ENCODE measurements at places on chromosomes 6 and 20.

GRCh38 chr6:27851440-27851839, 60.8 kb downstream of the OR2B2 start:
- no peak for DNase-seq

GRCh38 chr6:123668965-123669591, 32.3 kb upstream of the TRDN start:
- no peak for DNase-seq

GRCh38 chr6:125480146-125480545, 178.4 kb upstream of the HDDC2 start:
- DNase-seq: no peak

- no peak for DNase-seq
Measured at GRCh38 chr6:121573481-121573880, 138.0 kb downstream of the GJA1 start.

DNA sequence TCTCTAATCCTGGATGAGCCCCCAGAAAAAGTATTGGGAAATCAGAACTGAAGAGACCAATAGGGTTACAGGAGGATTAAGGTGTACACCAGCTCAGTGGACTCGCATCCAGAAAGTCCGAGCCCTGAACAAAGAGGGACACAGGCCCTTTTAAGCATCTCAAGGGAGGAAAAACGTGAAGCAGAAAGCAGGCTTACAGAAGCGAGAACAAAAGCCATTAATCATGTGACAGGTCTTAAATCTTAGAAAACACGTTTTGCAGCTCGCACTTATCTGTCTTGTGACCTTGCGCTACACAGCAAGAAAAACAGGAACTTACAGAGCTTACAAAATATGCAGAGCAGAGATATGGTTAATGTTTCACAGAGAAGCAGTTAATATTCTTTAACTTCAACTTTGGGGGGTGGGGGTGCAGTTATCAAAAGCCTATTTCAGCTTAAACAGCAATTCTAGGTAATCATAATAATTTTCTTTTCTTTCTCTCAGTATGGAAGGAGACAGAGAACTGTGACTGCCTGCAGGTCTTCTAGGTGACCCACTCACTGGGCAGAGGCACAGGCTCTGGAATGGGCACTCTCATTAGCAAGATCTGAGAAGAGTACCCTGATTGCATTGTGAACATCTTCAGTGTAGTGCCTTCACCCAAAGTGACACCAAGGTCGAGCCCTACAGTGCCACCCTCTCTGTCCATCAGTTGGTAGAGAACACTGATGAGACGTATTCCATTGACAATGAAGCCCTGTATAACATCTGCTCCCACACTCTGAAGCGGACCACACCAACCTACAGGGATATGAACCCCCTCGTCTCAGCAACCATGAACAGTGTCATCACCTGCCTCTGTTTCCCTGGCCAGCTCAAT, 65.0 kb upstream of the MOCS1 start:
- no peak for DNase-seq

DNA sequence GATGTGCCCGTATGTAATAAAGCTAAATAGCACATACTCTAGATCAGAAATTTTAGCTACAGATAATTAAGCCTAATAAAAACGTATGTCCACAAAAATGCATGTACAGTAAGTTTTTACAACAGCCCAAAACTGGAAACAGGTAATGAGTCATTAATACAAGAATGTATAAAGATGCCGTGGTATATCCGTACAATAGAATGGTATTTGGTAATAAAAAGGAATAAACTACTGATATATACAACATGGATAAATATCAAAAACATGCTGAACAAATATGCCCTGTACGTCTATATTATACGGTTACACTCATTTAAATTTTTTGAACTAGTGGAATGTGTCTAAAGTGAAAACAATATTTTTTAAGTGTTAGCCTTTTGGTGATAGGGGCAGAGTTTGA, 128.2 kb upstream of the ADGRB3 start:
- no peak for DNase-seq

DNA sequence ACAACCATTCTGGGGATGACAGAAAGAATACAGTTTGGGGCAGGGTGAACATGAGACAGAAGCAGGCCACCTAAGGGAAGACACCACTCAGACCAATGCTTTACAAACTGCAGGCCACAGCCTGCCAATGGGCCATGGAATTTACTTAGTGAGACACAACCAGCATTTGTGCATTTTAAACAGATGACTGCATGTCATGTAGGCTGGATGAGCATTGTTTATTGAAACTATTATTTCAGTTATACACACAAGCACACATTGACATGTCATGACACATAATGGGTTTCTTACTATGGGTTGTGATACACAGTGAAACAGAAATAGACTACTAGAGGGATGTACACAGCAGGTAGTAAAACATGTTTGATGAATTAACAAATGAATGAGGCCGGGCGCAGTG, 8.0 kb downstream of the PGM3 start:
- DNase-seq: no peak

DNA sequence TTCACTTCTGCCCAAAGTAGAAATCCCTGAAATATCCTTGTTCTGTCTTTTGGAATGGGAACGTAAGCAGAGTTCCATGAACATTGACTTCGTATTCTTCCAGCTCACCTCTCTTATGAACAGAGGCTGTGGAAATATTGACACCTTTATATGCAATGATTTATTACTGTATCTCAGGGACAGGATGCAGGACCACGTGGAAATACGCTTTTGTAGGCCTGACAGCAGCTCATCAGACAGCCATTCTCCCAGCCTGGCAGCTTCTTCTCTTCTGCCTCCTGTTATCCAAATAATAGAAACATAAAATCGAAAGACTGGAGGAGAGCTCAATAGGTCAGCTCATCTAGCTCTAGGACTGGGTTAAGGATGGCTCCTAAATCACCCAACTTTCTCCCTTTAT, 106.2 kb upstream of the DTNBP1 start:
- DNase-seq: no peak

GRCh38 chr6:33417128-33417902, 592 bp downstream of the CUTA start:
- DNase-seq: no peak

- DNase-seq: no peak
Measured at GRCh38 chr6:147497472-147497871, 11.0 kb upstream of the SAMD5 start.

GRCh38 chr6:42448927-42449659, 2.6 kb downstream of the TRERF1 start:
- no peak for DNase-seq

GRCh38 chr6:7726416-7727085, 652 bp downstream of the BMP6 start:
- no peak for DNase-seq

- no peak for DNase-seq
Measured at GRCh38 chr20:2315440-2315778, 19.6 kb downstream of the TGM3 start.

- no peak for DNase-seq
Measured at GRCh38 chr20:6709910-6710595, 57.4 kb upstream of the BMP2 start.
